ENCODE measurements at places on chromosomes 11 and 22. TPM values are rescaled to one million over a fixed set of nuclear protein-coding genes. Genes with fewer than 3 reads are reported as not detected.

The DDT gene
- 102 TPM for total RNA-seq

The BRSK2 gene
- 2.2 TPM for total RNA-seq

The FAM180B gene
- total RNA-seq = 0.62 TPM

The LAYN gene
- total RNA-seq = 9.6 TPM

The GGTLC2 gene
- not detected for total RNA-seq

The CDON gene
- 31.0 TPM for total RNA-seq

The DKK3 gene
- 2.3 TPM for total RNA-seq

The OR4D5 gene
- total RNA-seq = not detected

GRCh38 chr11:108592591-108593213, 866 bp downstream of the EXPH5 start:
- DNase-seq = peak; percentile 34

DNA sequence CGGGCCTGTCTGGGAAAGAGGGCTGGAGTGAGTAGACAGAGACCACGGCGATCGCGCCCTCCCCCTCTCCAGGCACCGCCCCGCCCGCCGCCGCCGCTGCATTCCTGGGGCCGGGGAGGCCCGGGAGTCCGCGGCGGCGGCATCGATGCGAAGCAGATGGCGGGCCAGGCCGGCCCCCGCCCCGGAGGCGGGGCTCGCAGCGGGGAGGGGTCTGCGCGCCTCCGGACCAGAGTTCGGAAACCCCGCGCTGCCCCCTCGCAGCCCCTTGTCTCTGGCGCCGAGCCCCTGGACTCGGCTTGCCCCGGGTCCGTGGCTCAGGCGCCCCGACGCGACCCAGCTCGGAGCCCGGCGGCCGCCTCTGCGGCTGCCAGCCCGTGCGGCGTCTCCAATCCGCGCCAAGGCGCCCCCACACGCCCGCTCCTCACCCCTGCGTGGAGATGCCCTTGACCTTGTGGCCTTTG, 1.3 kb downstream of the SCARF2 start:
- peak; percentile 35 for DNase-seq

GRCh38 chr11:131649856-131650255, 279.4 kb downstream of the NTM start:
- DNase-seq = no peak

- no peak for DNase-seq
Measured at GRCh38 chr11:17721242-17721999, 2.0 kb downstream of the MYOD1 start.

- DNase-seq = no peak
Measured at GRCh38 chr11:63590024-63590788, 24.0 kb downstream of the PLAAT3 start.

DNA sequence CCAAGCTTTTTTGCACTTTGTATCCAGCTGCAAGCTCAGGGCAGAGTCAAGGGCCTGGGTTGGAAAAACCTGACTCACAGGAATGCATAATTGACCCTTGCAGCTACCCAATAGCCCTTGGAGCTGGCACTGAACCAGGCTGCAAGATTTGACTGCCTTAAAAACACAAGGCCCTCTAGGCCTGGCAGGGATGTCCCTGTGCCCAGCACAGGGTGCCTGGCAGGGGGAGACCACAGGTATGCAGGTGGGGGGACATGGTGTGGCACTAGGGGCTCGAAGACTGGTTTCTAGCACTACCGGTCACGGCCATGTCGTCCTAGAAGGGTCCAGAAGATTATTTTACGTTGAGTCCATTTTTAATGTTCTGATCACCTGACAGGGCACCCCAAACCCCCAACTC, 30.2 kb downstream of the SBF1 start:
- DNase-seq = no peak

GRCh38 chr11:77340501-77340900, 39.0 kb upstream of the GDPD4 start:
- no peak for DNase-seq

DNA sequence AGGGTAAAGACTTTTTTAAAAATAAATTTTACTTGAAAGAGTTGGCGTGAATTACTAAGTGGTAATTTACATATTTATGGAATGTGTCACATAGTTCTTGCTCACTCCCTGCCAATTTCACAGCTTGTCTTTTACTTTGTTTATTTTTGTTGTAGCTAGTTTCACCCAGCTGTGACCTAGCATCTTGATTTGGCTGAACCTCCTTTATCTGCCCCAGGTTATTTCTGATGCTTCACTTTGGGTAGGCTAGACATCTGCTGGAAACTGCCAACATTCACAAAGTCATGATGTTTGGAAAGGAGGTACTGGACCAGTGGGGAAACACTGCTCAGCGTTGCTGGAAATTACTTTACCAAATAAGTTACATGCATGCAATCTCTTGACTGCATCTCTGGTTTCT, 1676.0 kb upstream of the RAG2 start:
- peak; percentile 17 for DNase-seq

- DNase-seq = no peak
Measured at GRCh38 chr11:15093432-15093831, 20.0 kb downstream of the CALCB start.

All from A673 (cell line).